Gastroesophageal sphincter (tissue), 4 donors: ENCODE measurements at places on chromosomes 1 and 21. TPM values are rescaled to one million over a fixed set of nuclear protein-coding genes. Genes with fewer than 3 reads are reported as not detected.
A peak's percentile ranks its signal among the peaks of the same experiment; 100 is the strongest.

Gene CD48
- 4.5 TPM for total RNA-seq

Gene VWA5B1
- total RNA-seq, result not detected

Gene C1orf185
- not detected for total RNA-seq

Gene FCER1A
- 1.2 TPM for total RNA-seq

Gene UBE4B
- total RNA-seq, result 56.9 TPM

Gene MCOLN2
- 1.9 TPM for total RNA-seq

Gene MIXL1
- not detected for total RNA-seq

DNA sequence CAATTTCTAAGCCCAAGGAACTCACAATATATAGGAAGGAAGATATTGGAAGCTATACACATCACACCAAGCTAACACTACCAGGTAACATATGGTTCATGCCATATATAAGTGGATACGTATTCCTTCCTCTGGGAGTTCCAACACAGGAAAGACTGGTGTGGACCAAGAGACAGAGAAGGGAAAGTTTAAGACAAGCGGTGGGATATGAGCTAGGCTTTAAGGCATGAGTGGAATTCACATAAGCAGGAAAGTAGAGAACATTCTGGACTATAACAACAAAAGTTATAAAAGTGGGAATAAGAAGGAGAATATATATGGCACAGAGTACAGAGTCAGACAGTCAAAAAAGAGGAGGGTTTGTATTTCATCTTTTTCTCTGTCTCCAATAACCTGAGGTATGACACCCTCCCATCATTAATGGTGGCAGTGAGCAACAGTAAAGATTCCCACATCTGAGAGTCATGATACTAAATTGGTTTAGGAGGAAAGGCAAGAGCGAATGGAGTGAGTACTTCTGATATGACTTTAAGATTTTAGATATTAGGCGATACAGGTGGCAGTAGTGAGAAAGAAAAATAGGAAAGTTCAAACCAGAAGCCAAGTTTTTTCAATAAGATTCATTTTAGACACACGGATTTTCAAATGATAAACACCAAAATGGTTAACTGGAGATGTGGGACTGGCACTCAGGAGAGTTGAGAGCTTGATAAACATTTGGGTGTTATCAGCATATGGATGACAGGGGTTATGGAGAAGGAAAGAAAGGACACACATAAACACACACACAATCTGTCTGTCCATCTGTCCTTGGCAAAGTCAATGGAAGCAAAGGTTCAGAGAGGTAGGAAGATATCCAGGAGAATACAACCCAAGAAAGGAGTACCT, 87.4 kb upstream of the TTC39A start:
- no peak for ATAC-seq

DNA sequence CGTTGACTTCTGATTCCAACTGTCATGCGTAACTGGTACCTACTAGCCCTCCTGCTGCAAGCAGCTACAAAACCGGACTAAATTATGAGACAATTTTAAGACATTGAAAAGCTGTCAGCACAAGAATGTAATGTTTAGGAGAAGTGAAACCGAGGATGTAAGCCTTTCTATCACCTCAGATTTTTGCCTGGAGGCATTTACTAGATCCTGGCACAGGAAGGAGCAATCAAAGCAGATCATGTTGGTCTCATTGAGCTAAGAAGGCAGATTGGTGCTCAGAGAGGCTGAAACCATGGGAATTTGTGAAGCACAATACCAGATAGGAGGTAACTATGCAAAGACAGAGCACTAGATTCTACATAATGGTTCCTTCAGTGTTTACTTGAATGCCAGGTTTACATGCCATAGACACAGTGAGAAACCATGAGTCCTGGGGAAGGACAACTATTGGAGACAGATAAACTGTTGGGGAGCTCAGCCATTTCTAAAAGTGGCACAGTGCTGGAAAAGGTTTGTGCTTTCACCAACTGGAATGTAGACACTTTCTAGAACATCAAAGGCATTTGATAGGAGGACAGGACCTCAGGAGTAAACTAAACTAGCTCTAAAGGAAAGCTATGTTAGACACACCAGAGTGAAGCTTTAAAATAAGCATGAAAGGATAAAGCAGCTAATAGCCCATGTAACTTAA, 179.4 kb downstream of the LYPLAL1 start:
- no peak for ATAC-seq

DNA sequence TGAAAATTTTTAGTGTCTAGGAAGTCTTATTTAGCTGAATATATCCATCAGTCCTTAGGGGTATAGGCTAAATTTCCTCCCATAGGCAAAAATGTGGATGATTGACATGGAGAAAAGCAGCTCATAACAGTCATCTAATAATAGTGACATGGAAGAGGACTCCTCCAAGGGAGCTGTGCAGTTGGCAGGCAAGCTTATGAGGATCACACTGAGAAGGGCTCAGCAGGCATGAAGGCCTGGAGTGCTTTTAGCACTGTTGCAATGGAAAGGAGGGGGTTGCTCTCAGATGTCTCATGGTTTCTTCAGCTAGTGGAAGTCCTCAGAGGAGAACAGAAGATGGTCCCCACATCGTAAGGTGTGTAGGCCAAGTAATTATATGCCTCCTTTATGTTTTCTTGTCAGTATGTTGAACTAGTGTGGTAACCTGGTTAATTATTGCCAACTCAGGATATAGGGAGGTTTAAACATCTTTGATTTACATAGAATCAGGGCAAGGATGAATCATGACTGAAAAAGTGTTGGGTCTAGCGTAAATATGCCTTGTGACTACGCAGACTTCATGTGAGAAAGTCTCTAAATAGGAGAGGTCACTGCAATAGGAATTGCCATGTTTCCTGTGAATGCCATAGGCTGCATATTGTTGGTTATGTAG, 18.9 kb downstream of the VN1R5 start:
- no peak for ATAC-seq

DNA sequence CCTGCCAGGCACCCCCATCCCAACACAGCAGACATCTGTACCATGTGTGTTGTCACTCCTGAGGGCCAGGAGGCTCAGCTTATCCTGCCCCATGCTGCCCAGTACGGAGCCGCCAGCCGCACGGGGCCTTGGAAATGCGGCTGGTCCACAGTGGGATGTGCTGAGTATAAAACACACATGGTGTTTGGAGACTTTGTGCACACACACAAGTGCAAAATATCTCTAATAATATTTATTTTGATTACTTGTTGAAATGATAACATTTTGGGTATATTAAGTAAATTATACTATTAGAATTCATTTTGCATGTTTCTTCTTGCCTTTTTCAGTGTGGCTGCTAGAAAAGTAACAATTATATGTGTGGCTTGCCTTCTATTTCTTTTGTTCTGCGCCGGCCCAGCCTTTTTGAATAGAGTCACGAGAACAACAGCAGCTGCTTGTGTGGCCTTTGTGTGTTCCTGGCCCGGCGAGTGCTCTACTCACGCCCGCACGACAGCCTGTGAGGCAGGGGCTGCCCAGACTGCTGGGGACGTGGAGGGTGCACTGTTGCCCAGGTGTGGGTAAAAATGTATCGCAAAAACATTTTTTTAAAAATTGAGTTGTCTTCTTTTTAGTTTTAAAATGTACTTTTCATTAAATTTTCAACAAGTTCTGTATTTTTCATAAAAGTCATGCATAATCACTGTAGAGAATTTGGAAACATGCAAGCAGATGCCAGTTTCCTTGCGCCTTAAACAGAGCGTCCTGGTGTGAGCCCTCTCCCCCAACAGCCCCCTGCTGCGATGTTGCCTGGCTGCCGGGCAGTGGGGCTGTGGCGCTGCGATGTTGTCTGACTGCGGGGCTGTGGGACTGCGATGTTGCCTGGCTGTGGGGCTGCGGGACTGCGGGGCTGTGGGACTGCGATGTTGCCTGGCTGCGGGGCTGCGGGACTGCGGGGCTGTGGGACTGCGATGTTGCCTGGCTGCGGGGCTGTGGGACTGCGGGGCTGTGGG, 35.5 kb downstream of the COQ8A start:
- ATAC-seq, result no peak

DNA sequence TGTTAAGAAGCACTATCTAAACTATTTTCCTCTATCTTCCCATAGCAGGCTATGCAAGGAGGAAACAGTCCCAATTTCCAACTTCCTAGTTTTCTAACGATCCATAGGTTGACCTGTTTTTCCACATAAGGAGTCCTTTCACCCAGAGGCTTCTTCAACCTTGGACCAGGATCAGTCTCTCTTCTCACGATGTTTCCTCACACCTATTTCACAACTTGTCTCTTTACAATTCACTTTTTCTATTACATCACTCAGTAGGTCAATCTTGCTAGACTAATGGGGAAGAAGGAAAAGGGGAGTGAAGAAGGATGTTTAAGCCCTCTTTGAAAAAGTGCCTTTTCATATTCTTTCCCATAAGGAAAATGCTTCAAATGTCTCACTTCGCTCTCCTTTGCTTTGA, 15.9 kb downstream of the PALMD start:
- no peak for ATAC-seq

- ATAC-seq, result no peak
Measured at GRCh38 chr21:32958288-32959002, 67.3 kb upstream of the OLIG2 start.

- no peak for ATAC-seq
Measured at GRCh38 chr1:97007840-97008604, 286.4 kb downstream of the PTBP2 start.

DNA sequence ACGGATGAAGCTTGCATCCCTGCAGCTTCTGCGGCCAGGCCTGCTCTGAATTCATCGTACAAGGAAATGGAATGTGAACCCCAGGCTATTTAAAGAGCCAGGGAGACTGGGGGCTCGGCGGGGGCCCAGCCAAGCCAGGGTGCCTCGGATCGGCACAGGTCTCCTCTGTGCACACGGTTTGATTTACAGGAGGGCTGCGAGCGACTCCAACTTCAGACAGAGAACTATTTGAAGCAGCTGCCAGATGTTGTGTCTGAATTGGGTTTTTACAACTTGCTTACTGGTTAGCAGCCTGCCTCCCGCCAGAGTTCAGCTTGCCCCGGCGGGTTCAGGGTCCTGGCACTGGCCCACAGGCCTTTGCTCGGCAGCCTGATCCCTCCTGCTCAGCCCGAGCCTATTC, 83.2 kb downstream of the SPSB1 start:
- no peak for ATAC-seq

DNA sequence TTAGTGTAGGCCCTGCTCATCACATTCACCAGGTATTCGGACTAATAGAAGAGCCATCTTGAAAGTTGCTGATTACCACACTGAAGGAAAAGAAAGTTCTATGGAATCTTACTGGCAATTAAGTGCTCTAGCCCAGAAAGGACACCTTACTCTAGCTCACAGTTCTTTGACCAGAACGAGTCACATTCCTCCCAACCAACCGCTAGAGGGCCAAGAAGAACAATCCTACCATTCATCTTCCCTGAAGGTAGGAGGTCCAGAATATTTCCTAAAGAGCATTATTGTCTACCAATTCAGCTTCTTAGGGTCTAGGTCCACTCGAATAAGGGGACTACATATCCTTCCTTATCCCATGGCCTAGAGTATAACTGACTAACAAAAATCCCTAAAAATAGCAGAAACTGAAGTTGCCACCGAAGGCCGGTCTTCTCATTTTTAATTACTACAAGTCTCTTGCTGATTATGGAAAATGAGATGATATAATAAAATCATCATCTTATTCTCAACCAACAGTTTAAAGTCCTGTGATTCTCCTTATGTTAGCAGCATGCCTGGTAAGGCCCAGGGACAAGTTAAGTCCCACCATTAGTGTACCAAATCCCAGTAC, 2.7 kb upstream of the FMO1 start:
- ATAC-seq, result no peak

DNA sequence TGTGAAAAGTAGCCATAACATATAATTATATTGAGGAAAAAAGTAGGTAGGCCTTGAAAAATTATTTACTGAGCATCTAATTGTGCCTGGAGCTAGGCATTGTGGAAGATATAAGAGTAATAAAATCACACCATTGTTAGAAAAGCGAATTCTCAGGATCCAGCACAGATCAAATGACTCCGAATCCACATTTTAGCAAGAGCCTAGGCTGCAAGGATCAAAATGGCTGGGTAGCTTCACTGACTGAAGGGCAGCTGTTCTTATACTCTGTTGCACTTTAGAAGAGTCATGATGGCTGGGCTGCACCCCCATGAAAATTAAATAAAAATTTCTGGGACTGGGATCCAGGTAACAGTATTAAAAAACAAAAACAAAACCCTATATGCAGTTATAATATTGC, 67.6 kb upstream of the HMCN1 start:
- ATAC-seq, result no peak

GRCh38 chr21:42049578-42050430, 21.3 kb upstream of the UMODL1 start:
- ATAC-seq, result no peak

DNA sequence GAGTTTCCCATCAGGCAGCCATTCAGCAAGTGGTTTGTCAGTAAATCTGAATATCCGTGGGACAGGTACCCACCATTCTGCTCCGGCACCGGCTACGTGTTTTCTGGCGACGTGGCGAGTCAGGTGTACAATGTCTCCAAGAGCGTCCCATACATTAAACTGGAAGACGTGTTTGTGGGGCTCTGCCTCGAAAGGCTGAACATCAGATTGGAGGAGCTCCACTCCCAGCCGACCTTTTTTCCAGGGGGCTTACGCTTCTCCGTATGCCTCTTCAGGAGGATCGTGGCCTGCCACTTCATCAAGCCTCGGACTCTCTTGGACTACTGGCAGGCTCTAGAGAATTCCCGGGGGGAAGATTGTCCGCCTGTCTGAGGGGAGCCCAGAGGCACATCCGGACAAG, 48.4 kb downstream of the B3GALT5 start:
- ATAC-seq, result no peak

GRCh38 chr1:163799190-163799805, 477.5 kb downstream of the NUF2 start:
- no peak for ATAC-seq

- no peak for ATAC-seq
Measured at GRCh38 chr1:24878775-24879742, 51.0 kb downstream of the RUNX3 start.

- no peak for ATAC-seq
Measured at GRCh38 chr1:19373211-19374082, 61.3 kb downstream of the SLC66A1 start.

- ATAC-seq, result peak; percentile 4
Measured at GRCh38 chr1:15735304-15736037, 587 bp upstream of the SLC25A34 start.

GRCh38 chr1:240173836-240174235, 82.2 kb downstream of the FMN2 start:
- no peak for ATAC-seq
